Sigmoid colon (tissue), 7 donors: ENCODE measurements at places on chromosomes 2 and 18. TPM values are rescaled to one million over a fixed set of nuclear protein-coding genes. Genes with fewer than 3 reads are reported as not detected.

Gene UGT1A5
- not detected for total RNA-seq

Gene FAM237A
- not detected for total RNA-seq

Gene B4GALT6
- 5.3 TPM for total RNA-seq

Gene GAL3ST2
- total RNA-seq, result not detected

Gene EMX1
- not detected for total RNA-seq

Gene IL36G
- total RNA-seq, result not detected

DNA sequence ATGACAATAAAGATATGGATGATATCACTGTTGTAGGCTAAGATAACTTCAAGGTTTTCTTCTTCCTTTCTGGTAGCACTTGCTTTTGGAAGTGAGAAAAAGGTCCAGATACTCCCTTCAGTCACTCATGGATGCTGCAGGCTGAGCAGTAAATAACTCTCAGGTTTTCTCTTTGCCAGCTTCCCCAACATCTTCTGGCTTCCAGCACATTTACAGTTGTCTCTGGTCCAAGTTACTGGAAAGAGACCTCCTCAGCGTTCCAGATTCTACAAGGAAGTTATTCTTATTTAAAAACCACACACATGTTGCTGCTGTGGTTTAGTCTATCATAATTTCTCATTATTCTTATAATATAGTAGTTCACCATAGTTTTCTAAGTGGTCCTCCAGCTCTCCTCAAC, 383.4 kb downstream of the PLCL1 start:
- no peak overlapping the region for H3K27ac ChIP-seq
- H3K4me1 ChIP-seq, result no peaks in the 10 kb centered on the region
- DNase-seq, result no peak
- H3K27me3 ChIP-seq, result no peaks in the 10 kb centered on the region
- no peak overlapping the region for H3K4me3 ChIP-seq
- no peaks in the 10 kb centered on the region for H3K36me3 ChIP-seq

GRCh38 chr2:65431421-65432226, 775 bp downstream of the SPRED2 start:
- H3K36me3 ChIP-seq, result no peaks in the 10 kb centered on the region
- H3K4me3 ChIP-seq, result peak overlapping the region; percentile 78
- no peaks in the 10 kb centered on the region for H3K27me3 ChIP-seq
- peak; percentile 80 for DNase-seq

DNA sequence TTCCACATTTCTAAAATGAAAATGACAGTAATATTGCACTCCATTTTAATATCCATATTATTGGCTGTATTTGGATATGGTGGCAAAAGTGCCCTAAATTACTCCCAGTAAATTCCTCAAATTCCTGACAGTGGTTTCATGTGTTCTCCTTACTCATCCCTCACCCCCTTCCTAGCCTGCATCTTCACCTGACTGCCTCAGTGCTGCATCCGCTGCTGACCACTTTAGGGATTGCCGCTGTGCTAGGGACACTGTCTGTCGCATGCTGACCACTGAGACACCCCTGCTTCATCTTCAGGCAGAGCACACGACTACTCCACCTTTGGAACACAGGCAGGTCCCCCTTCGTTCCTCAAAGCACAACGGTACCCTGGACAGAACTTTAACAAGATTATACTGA, 32.6 kb downstream of the DSEL start:
- H3K4me1 ChIP-seq, result no peaks in the 10 kb centered on the region
- no peak overlapping the region for H3K27ac ChIP-seq
- H3K27me3 ChIP-seq, result no peaks in the 10 kb centered on the region
- no peaks in the 10 kb centered on the region for H3K36me3 ChIP-seq

GRCh38 chr2:3151153-3151918, 226.3 kb downstream of the EIPR1 start:
- H3K4me3 ChIP-seq, result no peak overlapping the region
- no peaks in the 10 kb centered on the region for H3K4me1 ChIP-seq
- no peaks in the 10 kb centered on the region for H3K27me3 ChIP-seq
- no peaks in the 10 kb centered on the region for H3K36me3 ChIP-seq
- H3K27ac ChIP-seq, result no peak overlapping the region
- DNase-seq, result no peak

- H3K4me1 ChIP-seq, result peaks cover 6% of the 10 kb centered on the region
- DNase-seq, result peak; percentile 46
- H3K27me3 ChIP-seq, result no peaks in the 10 kb centered on the region
- no peaks in the 10 kb centered on the region for H3K36me3 ChIP-seq
- H3K4me3 ChIP-seq, result no peak overlapping the region
- no peak overlapping the region for H3K27ac ChIP-seq
These were observed 290.5 kb upstream of the HS6ST1 start for GRCh38 chr2:128608921-128609880.

DNA sequence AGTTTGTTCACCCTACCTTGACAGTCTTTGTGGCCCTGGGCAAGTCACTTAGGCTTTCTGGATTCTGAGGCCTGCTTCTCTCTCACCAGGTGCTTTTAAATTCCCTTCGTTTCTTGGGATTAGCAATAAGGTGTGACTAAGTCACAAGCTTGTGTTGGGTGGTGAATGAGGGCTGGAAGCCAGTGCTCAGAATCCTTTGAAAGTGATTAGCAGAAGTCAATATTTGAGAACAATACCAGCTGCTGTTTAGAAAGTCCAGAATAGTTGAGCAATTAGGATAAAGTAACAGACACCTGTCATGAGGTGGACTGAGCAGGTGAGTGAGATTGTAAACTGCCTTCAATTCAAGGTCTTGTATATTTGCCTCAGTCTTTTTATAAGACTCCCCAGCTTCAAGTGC, 19.3 kb upstream of the MGAT5 start:
- H3K27me3 ChIP-seq, result no peaks in the 10 kb centered on the region
- H3K36me3 ChIP-seq, result no peaks in the 10 kb centered on the region
- DNase-seq, result no peak
- no peak overlapping the region for H3K27ac ChIP-seq
- H3K4me1 ChIP-seq, result peaks cover 6% of the 10 kb centered on the region
- no peak overlapping the region for H3K4me3 ChIP-seq

DNA sequence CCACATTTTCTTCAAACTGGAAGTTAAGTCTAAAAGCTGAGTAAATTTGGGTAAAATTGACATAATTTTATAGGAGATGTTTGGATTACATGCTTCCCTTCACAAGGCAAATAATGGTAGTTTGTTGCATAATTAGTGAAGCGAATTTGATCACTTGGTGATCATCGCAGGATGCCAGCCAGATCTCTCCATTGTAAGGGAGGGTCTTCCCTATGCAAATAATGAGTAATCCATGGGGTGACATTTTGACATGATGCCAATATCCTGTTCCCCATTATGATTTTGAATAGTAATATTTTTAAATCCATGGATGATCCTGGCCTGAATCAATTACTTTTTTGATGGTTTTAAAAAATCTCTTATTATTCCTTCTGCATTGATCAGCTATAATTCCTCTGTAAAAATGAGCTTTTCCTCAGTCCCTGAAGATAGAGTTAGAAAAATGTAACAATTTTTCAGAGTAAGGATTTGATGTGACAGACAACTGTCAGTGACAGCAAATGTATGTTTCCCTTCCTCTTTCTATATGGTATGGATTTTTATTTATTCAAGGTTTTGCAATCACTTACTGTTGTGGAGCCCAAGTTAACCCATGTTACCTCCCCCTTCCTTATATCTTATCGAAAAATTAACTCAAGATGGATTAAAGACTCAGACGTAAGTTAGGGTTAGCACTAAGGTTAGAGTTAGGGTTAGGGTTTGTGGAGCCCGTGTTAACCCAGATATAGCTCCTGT, 21.4 kb downstream of the CCL20 start:
- H3K36me3 ChIP-seq, result no peaks in the 10 kb centered on the region
- DNase-seq, result no peak
- no peaks in the 10 kb centered on the region for H3K27me3 ChIP-seq
- H3K4me3 ChIP-seq, result no peak overlapping the region

- no peaks in the 10 kb centered on the region for H3K27me3 ChIP-seq
- DNase-seq, result no peak
- H3K4me3 ChIP-seq, result no peak overlapping the region
- peaks cover 3% of the 10 kb centered on the region for H3K4me1 ChIP-seq
- H3K36me3 ChIP-seq, result no peaks in the 10 kb centered on the region
These were observed 23.7 kb downstream of the FAM178B start for GRCh38 chr2:96962567-96963203.

GRCh38 chr2:240255165-240255491, 114.7 kb upstream of the OTOS start:
- H3K4me1 ChIP-seq, result peaks cover 37% of the 10 kb centered on the region
- DNase-seq, result no peak
- no peak overlapping the region for H3K4me3 ChIP-seq
- H3K36me3 ChIP-seq, result no peaks in the 10 kb centered on the region

- H3K27ac ChIP-seq, result no peak overlapping the region
- no peaks in the 10 kb centered on the region for H3K27me3 ChIP-seq
- H3K4me3 ChIP-seq, result no peak overlapping the region
- DNase-seq, result no peak
- no peaks in the 10 kb centered on the region for H3K36me3 ChIP-seq
- H3K4me1 ChIP-seq, result no peaks in the 10 kb centered on the region
These were observed 24.2 kb upstream of the COX7A2L start for GRCh38 chr2:42385225-42385624.

DNA sequence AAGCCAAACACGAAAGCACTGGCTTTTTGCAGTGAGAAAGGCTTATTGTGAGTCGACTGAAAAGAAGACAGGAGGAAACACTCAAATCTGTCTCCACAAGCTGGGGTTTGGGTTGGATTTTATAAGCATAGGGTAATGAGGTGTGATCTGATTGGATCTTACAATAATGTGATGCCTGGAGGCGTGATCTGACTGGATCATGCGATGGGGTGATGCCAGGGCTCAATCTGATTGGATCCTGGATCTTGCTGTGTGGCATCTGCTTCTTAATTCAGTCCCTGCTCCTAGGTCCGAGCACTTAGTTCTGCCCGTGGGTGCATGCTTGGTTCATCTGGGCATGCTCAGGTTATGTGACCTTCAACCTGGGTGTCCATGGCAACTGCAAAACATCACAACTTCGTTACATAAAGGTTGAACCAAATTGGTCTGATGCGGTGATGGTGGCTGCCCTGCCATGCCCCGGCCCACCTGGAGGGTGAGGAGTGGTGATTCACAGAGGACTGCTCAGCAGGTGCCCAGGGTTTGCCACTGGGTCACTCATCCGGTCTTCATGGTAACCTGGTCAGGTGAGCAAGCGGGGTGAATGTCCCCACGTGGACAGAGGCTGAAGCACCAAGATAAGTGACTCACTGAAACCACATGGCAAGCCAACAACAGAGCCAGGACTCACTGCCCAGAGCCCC, 111.0 kb downstream of the KCNF1 start:
- DNase-seq, result no peak
- H3K27me3 ChIP-seq, result no peaks in the 10 kb centered on the region
- H3K27ac ChIP-seq, result no peak overlapping the region
- no peak overlapping the region for H3K4me3 ChIP-seq
- no peaks in the 10 kb centered on the region for H3K36me3 ChIP-seq
- no peaks in the 10 kb centered on the region for H3K4me1 ChIP-seq

DNA sequence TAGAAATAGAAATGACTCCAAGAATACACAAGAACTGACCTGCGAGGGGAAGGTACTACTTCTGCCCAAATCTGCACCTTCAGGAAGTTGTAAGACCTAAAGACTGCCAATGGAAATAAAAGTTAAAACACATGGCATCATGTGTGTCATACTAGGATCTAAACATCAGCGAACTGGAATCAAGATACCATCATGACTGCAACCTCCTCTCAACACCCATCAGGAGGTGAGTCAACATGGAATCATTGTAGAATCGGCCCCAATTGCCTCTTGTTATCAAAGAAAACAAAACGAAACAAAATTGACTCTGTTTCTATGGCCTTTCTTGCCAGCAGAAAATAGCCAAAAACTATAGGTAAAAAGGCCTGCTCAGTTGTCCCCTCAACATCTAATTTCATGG, 15.1 kb downstream of the RDH14 start:
- H3K4me1 ChIP-seq, result no peaks in the 10 kb centered on the region
- H3K36me3 ChIP-seq, result no peaks in the 10 kb centered on the region
- H3K27me3 ChIP-seq, result no peaks in the 10 kb centered on the region
- H3K4me3 ChIP-seq, result no peak overlapping the region
- no peak for DNase-seq

GRCh38 chr2:191376981-191377629, 131.9 kb downstream of the MYO1B start:
- H3K27ac ChIP-seq, result no peak overlapping the region
- H3K4me1 ChIP-seq, result no peaks in the 10 kb centered on the region
- no peaks in the 10 kb centered on the region for H3K27me3 ChIP-seq
- DNase-seq, result peak; percentile 79
- H3K4me3 ChIP-seq, result no peak overlapping the region

DNA sequence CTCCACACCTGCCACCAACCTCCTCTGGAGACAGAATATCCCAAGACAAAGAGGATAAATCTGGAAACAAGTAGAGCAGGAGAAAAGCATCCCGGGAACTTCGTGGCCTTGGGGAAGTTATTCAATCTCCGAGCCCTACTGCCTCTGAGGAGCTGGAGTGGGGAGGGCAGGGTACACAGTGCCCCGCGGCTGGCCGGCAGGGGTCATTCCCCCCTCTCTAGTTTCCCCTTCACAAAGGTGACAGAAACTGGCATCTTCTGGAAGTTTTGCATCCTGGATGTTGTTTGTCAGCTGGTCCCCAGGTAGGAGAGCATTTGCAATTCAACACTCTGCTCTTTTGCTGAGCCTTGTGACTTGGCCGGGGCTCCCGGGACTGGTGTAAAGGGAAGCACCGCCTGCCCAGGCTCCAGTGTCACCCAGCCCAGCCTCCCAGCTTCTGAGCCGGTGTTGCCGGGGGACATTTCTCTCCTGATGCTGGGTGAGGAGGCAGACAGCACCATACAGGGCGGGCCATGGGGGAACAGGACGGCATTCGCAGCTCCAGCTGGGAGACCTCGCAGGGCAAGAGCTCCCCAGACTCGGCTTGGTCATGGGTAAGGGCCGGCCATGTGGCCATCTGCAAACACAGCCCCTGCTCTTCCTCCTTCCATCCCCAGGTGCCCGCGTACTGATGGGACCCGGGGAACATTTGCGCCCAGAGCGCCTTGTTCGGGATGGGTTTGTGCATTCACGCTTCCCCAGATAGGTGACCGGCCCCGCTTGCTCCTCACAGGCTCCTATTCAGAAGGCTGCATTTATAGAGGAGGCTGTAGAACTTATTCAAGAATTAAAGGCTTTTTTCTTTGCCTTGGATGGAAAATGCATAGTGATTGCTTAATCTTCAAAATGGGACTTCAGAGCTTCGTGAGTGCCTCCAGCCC, 7.4 kb upstream of the NTSR2 start:
- no peaks in the 10 kb centered on the region for H3K36me3 ChIP-seq
- no peaks in the 10 kb centered on the region for H3K27me3 ChIP-seq
- peak; percentile 62 for DNase-seq
- H3K4me3 ChIP-seq, result no peak overlapping the region

DNA sequence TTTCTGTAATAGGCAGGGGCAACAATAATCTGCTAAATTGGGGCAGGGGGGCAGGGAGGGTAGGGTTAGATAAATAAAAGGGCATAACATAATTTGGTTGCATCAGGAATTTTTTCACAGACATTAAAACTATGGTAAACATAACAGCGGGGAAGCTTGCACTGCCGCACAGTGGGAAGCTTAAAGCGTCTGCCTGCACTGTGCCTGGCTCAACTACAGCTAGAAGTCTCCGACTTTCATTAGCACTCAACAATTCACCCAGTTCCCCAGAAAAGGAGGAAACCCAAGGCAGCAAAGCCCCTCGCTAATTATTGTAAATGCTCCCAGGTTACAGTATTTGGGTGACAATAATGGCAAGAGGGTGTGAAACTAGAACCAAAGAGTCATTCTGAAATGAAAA, 562.9 kb downstream of the ARHGAP15 start:
- H3K27ac ChIP-seq, result no peak overlapping the region
- H3K27me3 ChIP-seq, result no peaks in the 10 kb centered on the region
- no peak for DNase-seq
- no peak overlapping the region for H3K4me3 ChIP-seq
- H3K4me1 ChIP-seq, result no peaks in the 10 kb centered on the region

GRCh38 chr2:9262671-9263171, 56.1 kb downstream of the ASAP2 start:
- no peak for DNase-seq
- H3K36me3 ChIP-seq, result no peaks in the 10 kb centered on the region
- H3K4me1 ChIP-seq, result no peaks in the 10 kb centered on the region
- H3K4me3 ChIP-seq, result no peak overlapping the region
- H3K27me3 ChIP-seq, result no peaks in the 10 kb centered on the region
